ENCODE measurements at places on chromosomes 7 and 10.

DNA sequence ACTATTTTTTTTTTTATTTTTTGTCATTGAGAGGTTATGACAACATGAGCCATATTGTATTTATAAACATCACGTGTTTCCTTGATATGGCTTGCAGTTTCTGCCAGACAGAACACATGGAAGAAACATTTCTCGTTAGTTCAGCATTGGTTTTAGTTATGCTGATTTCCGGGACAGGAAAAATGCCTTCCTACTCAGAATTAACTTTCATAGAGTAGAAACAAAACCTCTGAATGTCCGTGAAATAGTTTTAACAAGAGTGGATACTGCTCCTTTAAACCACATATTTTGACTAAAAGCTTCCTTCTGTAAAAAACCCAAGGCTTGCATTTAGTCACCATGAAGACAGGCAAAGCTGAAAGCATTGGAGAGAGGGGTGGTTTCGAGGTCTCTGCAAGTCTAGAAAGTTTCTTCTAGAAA, 240.4 kb downstream of the KIAA1217 start:
- no peak for DNase-seq

GRCh38 chr10:32481606-32482005, 35.7 kb downstream of the CCDC7 start:
- DNase-seq: no peak

DNA sequence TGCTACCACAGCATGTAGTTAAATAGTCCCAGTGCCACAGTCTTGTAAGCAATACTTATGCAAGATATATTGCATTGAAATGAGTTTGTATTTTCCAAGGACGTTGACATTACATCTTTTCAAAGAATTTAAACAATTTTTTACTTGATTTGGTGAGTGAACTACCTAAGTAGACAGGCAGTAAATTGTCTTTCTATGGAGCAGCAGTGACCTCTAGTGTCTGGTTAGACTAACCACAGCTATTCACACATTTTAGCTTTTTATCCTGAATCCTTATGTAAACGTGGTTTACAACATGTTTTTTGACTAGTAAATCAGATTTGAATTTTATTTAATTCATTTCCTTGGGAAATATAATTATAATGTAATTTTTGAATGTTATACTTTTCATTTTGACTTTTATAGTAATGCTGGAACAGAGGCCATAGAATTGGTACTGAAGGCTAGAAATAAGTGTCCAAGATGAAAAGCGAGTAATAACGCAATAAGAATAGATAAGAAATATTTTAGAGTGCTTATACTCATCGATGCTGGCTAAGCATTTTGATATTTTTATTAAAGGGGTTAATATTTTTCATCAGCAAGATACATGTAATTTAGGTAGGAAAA, 5.6 kb downstream of the LRRTM3 start:
- DNase-seq: peak; percentile 14

- DNase-seq: no peak
Measured at GRCh38 chr7:69277366-69277765, 320.9 kb upstream of the AUTS2 start.

GRCh38 chr7:133797818-133798520, 329.2 kb upstream of the LRGUK start:
- DNase-seq: no peak

DNA sequence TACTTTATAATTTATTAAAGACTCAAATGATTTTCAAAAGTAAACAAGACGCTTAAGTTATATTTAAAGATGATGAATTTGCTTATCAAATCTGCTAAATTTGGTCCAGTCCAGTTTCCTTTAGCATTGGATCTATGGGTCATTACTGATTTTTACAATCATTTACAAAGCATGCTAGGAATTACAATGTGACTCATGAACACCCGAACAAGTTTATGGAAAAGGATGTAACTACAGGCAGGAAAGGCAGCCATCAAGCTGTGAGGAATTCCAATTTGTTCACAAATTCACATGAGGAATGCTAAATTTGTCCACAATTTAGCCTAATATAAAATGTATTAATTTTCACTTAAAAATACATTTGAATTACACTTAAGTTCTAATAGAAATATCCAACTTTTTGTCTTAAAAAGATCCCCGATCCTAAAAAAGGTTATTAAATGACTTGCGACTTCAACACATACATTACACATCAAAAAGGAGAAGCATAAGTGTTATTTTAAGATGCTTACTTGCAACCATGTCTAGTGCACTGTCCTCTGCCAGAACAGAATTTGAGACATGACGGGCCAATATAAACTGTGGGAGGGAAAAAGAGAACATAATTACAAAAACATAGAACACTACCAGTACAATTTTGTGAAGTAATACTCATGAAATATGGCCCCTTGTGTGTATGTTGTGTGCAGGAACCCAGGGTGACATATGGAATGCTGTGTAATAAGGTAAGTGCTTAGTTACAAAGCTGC, 194.2 kb upstream of the SLC26A5 start:
- DNase-seq: no peak

GRCh38 chr7:43619213-43620012, 36.5 kb downstream of the STK17A start:
- DNase-seq: no peak

GRCh38 chr10:8054494-8055407, at the start of gene GATA3:
TSS of gene GATA3 (plus strand) at chr10:8054688. CDS start at chr10:8055656, 968 bp downstream.
- DNase-seq: no peak

DNA sequence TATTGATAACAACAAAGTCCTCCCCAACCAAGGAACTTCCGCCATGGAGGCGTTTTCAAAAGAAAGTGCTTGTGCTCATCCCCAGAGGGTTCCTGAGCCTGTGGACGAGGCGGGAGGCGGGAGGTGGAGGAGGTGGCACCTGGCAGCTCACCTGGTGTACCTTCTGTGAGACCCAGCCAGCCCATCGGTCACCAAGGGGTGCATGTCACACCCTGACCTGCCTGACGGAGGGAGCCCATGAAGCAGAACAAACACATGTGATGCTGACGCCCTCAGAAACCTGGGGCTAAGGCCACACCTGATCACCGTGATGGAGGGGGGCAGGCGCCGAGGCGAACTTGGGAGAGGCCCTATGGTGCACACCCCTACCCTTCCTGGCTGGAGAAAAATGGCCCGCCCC, 458.8 kb downstream of the DNAJB6 start:
- DNase-seq: no peak

DNA sequence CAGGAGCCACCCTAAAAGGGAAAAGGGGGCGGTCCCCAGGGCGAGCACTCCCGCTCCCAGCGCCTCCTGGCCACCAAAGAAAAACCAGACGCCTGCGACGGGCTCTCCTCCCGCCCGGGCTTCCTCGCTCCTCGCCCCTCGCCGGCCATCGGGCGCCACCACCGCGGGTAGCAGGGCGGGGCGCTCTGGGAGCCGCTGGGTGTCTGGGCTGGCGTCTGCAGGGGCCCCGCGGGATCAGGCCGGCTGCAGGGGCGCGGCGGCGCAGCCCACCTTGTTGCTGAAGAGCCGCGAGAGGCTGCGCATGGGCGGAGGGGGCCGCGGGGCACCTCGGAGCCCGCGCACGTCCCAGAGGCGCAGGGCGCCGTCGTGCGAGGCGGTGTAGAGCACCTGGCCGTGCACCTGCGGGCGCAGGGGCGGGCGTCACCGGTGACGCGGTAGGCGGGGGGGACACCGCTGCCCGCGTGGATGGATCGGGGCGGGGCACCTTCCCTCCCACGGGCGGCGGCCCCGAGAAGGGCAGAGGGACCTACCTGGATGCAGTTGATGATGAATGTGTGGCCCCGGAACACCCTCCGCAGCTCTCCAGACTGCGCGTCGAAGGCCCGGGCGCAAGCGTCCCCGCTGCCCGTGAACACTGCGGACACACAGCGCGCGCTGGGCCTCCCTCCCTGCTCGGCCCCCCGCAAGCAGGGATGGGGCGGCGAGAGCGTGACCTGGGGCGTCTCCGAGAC, 28.3 kb downstream of the WDR86 start:
- peak; percentile 31 for DNase-seq

DNA sequence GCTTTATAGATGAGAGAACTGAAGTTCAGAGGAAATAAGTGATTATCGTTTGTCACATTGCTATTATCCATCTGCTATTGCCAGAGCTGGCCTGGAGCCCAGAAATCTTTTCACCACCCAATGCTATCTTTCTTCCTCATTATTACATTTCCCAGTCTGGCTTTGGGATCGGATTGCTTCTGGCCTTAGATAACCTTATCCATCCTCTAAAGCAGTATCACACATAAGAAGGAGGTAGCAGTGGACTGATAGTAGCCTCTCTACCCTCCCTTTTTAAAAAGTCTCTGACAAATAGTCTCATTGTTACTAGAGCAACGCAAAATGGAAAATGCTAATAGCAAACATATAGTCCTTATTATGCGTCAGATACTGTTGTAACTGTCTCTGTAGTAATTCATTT, 1.3 kb upstream of the CLDN12 start:
- DNase-seq: peak; percentile 65

GRCh38 chr7:124101173-124101768, 68.4 kb upstream of the TMEM229A start:
- DNase-seq: peak; percentile 15

DNA sequence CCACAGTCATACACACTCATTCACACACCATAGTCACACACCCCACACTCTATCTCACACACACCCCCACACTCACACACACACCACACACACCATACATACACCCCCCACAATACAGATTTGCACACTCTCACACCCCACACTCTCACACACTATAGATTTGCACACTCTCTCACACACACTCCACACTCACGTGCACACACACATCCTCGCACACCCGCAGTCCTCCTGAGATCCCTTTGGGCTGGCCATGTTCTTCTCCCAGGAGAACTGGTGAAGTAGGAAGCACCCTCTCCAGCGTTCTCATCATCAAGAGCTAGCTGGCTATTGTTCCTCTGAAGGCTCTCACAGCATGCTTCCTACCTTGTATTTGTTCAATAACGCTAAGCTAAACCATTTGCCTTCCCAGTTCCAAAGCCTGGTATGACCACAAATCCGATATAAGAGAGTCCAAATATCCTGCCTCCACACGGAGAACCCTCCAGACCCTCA, 86.2 kb downstream of the HECW1 start:
- no peak for DNase-seq

DNA sequence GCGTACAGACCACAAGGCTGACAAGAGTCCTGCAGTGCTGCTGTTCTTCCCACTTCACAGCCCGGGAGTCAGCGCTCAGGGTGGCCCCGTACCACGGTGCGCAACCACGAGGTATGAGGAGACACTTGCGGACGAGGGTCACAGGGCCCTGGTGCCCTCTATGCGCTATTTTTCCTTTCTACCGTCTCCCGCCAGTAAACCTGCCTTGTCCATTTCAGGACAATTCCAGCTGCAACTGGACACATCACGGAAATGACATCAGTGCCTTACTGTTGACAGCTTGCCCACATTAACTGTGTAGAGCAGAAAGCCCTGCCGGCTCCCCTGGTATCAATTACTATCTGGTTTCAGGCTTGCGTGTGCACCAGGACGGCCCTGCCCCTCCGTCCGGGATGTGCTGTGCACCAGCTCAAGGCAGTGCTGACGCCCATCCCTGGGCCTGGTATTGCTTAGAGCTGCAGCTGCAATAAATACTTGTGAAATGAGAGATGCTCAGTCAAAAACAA, 65.1 kb downstream of the ZRANB1 start:
- no peak for DNase-seq

- DNase-seq: no peak
Measured at GRCh38 chr7:45082831-45083331, 5.9 kb downstream of the NACAD start.

DNA sequence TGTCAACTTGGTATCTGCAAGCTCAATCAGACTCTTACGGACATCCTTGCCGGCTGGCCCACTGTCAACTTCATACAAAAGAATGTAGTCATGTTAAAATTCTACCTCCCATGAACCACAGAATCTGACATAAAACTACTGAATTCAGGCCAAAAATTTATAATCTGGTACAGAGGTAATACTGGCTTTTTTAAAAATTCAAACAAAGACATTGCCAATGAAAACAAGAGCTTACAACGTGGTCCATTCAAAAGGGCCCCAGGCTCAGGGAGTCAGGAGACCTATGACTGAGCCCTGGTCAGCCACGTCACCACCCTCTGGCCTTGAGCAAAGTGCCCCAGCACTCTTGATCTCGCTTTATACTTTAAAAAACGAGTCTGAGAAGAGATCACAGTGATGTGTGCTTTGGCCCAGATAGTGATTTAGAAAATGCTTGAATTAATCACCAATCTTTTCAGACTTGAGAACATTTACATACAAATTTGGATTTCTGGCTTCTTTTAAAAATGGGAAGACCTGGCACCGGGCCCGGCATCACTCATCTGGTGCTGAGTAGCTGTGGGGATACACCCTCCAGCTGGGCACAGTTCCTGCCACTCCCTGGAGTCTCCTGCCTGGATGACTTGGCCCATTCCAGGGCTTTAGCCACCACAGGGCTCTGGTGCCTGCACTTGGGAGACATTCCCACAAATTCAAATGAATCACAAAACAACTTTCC, 94.1 kb downstream of the PIP4K2A start:
- DNase-seq: peak; percentile 44

DNA sequence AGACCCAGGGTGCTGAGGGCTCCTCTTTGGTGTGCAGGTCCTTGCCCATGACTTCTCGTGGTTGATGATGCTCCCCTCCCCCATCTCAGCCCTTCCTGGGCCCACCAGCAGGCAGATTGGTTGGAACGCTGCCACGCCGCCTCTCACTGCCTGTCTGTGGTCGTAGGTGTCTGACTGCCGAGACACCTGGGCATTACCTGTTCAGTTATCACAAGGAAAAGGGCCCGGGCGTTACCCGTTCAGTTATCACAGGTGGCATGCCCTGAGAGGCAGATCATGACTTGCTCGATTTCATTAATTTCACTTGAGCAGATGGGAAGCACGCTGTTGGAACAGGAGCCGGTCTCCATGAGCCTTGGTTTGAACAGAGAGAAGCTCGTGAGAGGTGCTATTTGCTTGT, 42.5 kb downstream of the TACR2 start:
- DNase-seq: peak; percentile 80

GRCh38 chr7:98475352-98475751, 74.5 kb upstream of the BAIAP2L1 start:
- DNase-seq: no peak

GRCh38 chr7:107836237-107837144, 33.5 kb upstream of the SLC26A3 start:
- DNase-seq: no peak

DNA sequence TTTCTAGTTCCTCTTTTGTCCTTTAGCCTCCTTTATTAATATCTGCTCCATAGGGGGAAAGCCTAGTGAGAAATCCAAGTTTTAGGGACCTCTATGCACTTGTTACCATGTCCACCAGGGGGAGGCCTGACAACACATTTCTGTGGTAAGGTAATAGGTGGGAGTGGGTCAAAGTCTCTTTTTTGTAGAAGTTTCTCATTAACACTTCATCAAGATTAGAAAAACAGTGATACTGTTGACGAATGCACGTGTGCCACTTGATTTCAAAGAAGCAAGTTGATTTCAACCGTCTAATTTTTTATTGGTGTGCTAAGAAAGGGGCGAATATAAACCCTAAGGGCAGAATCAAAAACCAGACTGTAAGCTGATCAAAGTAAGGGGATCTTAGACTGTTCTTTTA, 30.6 kb downstream of the CISD1 start:
- DNase-seq: peak; percentile 43

Data from NCI-H1105 treated with DMSO at 0.1 percent for 48 hours (cell line).